ENCODE measurements at places on chromosomes 13 and 19. TPM values are rescaled to one million over a fixed set of nuclear protein-coding genes. Genes with fewer than 3 reads are reported as not detected.

- peaks cover 29% of the 10 kb centered on the region for H3K27me3 ChIP-seq
- H3K4me3 ChIP-seq: no peak overlapping the region
- no peaks in the 10 kb centered on the region for H3K36me3 ChIP-seq
- DNase-seq: no peak
Observed at GRCh38 chr19:46484656-46485055, 11.0 kb downstream of the PNMA8B start.

DNA sequence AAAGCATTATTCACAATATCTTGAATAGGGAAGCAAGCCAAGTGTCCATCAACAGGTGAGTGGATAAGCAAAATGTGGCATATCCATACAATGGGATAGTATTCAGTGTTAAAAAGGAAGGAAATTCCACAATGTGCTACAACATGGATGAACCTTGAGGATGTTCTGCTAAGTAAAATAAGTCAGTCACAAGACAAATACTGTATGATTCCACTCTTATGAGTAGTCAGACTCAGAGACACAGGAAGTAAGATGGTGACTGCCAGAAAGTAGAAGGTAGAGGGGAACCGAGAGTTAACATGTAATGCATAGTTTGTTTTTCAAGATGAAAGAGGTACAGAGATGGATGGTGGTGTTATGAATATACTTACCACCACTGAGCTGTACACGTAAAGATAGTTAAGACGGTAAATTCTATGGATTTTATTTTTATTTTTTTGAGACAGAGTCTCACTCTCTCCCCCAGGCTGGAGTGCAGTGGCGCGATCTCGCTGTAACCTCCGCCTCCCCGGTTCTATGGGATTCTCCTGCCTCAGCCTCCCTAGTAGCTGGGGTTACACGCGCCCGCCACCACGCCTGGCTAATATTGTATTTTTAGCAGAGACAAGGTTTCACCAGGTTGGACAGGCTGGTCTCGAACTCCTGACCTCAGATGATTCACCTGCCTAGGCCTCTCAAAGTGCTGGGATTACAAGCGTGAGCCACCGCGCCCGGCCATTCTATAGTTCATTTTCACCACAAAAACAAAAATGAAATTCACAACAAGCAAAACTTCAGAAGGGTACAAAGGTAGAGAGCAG is 1.0 kb upstream of the CHAMP1 start:
- H3K27me3 ChIP-seq: no peaks in the 10 kb centered on the region
- DNase-seq: no peak
- peak overlapping the region; percentile 90 for H3K27ac ChIP-seq

DNA sequence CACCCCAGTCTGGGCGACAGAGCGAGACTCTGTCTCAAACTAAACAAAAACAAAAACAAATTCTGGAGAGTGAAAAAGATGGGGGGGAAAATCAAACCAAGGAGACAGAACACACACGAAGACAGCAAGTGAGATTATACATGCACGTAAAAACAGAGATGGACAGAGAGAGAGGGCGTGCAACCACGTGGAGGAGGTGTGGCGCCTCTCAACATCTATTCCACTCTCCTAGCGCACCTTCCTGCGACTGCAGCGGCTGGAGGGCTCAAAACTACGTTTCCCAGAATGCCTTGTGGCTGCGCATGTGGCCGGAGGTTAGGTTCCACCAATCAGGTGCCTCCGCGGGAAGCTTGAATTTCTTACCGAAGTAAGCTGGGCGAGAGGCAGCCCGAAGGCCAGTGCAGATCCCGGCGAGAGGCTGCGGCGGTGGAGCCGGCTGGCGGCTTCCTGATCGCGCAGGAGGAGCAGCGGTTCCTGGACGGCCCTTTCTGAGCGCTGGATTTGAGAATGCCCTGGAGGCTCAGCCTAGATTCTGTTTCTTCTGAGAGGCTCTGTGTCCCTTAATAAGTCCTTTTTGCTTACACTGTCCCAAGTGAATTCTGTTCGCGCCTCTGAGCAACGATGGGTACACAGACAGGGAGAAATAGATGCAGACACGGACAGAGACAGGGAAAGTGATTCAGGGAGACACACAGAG is 13.1 kb upstream of the NANOS2 start:
- peak overlapping the region; percentile 49 for H3K4me3 ChIP-seq
- H3K27me3 ChIP-seq: peaks cover 15% of the 10 kb centered on the region
- peak; percentile 88 for DNase-seq
- H3K4me1 ChIP-seq: peaks cover 10% of the 10 kb centered on the region
- no peak overlapping the region for H3K27ac ChIP-seq

GRCh38 chr19:43984687-43985000 is 656 bp downstream of the ZNF155 start:
- H3K4me3 ChIP-seq: peak overlapping the region; percentile 88
- H3K4me1 ChIP-seq: peaks cover 5% of the 10 kb centered on the region
- no peak for DNase-seq
- peaks cover 17% of the 10 kb centered on the region for H3K36me3 ChIP-seq
- H3K27ac ChIP-seq: peak overlapping the region; percentile 53

GFY gene
- not detected for total RNA-seq

- peaks cover 7% of the 10 kb centered on the region for H3K4me1 ChIP-seq
- H3K27ac ChIP-seq: no peak overlapping the region
Observed at GRCh38 chr19:46378268-46378667, 31.4 kb downstream of the PPP5C start.

- H3K4me3 ChIP-seq: no peak overlapping the region
- peaks cover 30% of the 10 kb centered on the region for H3K27me3 ChIP-seq
- no peak for DNase-seq
- H3K27ac ChIP-seq: no peak overlapping the region
- H3K4me1 ChIP-seq: no peaks in the 10 kb centered on the region
Observed at GRCh38 chr19:46453661-46454060, 17.7 kb downstream of the PNMA8A start.
